ENCODE measurements at places on chromosomes 2 and 18.
A peak's percentile ranks its signal among the peaks of the same experiment; 100 is the strongest.

GRCh38 chr18:26487437-26487836 lies 60.9 kb downstream of the KCTD1 start:
- DNase-seq = no peak

DNA sequence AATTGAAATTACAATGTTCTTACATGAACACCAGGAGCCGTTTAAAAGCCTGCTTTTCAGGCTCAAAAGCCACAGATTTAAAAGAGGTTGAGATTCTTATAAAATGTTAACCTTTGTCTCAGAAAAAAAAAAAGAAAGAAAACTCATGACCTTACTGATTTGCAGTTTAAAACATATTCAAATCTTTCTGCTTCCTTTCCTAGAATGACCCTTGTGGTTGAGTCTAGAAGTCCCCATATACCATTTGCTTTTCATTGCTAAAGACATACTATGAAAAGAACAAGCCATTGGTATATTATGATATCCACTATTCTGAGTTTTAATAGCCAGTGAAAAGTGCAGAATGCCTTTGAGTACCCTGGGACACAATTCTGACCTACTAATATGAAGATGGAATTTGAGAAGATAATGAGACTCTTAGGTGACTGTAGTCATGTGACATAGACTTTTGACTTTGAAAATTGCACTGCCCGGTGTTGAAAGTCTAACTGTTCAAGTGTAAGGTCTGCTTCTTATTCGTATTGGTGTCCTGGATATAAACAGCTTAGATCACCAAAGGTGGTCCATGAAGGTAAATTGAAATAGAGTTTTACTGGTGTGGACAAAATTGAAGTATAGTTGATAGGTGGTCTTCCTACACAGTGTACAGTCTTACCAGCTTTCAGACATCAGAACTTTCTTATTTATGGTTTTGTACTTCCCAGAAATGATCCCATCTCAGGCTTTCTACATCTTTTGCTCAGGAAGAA lies 117.0 kb downstream of the DOCK10 start:
- no peak for DNase-seq

DNA sequence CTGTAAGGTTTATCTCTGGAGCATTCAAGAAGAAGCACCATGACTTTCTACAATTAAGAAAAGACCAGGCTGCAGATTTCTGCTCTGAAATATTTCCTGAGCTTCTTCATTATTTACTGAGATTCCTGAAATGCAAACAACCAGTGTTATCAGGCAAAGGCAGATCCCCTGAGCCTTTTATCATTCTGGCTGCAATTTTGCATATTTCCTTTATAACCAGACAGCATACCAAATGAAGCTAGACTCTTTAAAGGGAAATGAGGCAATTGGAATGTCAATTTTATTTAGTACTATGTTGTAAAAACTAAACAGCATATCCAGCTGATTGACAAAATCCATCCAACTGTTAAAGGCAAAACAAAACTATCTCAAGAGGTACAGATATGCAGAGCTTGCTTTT lies 372.5 kb downstream of the RIT2 start:
- DNase-seq = no peak

DNA sequence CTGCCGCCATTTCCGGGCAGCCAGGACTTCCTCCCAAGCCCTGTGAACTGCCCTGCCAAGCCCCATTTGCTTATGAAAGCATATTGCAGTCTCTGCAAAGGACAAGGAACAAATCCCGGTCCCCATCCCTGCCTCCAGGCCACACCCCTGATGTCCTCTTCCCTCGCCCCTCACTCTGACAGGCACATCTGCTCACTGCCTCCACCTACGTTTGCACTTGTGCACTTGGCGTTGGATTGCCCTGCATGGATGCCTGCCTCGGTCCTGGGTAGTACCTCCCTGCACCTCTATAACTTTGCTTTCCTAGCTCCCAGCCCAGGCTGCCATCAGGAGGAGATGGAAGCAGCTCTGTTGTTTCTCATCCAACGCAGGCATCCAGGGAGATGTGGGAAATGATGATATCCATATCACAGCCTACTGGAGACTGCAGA lies 19.6 kb upstream of the RPL31 start:
- no peak for DNase-seq

GRCh38 chr2:127255721-127256120 lies 35.6 kb upstream of the CYP27C1 start:
- DNase-seq = no peak

- DNase-seq = no peak
These were observed 36.4 kb downstream of the FOXI3 start for GRCh38 chr2:88416016-88416663.

- peak; percentile 38 for DNase-seq
These were observed 37.2 kb upstream of the DNMT3A start for GRCh38 chr2:25378731-25379490.

- no peak for DNase-seq
These were observed 194.0 kb downstream of the LRATD1 start for GRCh38 chr2:14826518-14826917.

DNA sequence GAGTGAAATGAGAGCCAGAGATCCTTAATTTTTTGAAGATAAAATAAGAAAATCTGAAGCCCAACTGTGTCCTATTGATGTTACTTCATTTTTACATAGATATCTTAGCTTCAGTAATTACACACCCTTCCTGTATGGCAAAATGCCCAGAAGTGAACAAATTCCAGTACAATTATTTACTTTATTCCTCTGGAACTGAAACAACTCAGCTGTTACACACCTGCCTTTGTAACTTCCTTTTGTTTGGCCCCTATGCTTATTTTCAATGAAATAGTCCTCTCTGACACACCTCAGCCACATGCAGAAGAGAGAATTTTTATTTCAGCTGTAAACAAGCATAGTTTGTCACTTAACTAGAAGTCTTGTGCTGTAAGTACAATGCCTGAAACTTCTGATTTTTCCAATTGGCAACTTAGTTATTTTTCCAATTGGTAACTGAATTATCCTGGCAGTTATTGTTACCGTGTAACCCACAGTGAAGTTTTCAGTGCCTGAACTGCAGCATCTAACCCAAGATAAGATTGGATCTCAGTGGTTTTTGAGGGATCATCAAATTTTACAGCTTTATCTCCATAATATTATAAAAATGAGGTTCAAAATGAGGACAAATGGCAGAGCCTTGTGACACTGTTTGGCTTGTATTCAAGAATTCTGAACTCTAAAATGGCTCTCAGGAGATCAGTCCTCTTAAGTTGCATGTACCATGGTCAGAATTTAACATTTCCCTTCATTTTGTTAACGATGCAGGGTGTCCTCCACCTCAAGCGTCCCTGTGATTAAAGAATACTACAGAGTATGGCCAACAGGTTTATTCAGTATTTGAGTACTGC lies 82.6 kb downstream of the PKP4 start:
- DNase-seq = no peak

GRCh38 chr2:15049096-15049993 lies 416.8 kb downstream of the LRATD1 start:
- DNase-seq = no peak

GRCh38 chr2:42050703-42051542 lies 3.1 kb downstream of the PKDCC start:
- DNase-seq = no peak

DNA sequence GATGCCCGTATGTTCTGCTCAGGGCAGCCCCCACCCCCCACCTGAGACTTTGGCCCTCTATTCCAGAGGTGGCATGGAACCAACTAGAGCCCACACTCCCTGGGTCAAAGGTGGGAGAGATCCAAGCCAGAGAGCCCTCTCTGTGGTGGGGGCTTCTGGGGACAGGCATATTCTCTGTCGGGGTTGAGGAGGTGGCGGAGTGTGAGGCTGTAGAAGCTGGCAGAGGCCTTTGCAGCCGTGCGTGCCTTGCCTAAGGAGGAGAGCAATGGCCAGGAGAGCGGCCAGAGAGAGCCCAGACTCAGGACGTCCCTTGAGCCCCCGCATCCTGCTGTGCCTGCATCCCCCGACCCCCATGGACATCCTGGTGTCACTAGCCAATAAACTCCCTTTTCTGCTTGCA lies 79.2 kb upstream of the HPCAL1 start:
- DNase-seq = no peak

DNA sequence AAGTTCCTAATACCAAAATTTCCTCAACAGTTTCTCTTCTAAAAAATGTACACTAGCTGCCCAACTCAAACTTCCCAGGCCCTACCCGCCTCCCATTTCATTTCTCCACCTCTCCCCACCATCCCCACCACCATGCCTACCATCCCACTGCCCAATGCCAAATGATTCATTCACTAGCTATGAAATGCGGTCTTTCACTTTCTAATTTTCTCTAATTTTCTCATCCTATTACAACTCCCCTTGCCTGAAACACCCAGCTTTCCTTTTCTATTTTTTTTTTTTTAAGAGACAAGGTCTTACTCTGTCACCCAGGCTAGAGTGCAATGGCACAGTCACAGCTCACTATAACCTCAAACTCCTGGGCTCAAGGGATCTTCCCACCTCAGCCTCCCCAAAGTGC lies 38.4 kb downstream of the KIDINS220 start:
- no peak for DNase-seq

DNA sequence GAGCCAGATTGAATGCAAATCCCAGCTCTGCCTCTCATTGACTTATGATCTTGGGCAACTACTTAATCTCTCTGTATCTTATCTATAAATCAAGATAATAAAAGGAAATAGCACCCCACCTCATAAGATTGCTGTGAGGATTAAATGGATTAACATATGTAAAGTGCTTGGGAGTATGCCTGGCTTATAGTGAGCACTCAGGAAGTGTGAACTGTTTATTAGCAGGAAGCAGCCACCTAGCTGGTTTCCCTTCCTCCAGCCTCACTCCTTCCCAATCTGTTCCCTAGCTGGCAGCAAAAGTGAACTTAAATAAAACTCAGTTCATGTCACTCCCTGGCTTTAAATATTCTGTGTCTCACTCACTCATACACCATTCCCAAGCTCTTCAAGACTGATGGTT lies 526.6 kb upstream of the PKDCC start:
- no peak for DNase-seq

- no peak for DNase-seq
These were observed 120.2 kb upstream of the ZNF516 start for GRCh38 chr18:76615065-76615733.

GRCh38 chr2:183123959-183124221 lies 353 bp upstream of the NUP35 start:
- no peak for DNase-seq

GRCh38 chr2:143530758-143531157 lies 401.5 kb downstream of the ARHGAP15 start:
- DNase-seq = no peak

- no peak for DNase-seq
These were observed 24.5 kb downstream of the UGP2 start for GRCh38 chr2:63866009-63866709.

DNA sequence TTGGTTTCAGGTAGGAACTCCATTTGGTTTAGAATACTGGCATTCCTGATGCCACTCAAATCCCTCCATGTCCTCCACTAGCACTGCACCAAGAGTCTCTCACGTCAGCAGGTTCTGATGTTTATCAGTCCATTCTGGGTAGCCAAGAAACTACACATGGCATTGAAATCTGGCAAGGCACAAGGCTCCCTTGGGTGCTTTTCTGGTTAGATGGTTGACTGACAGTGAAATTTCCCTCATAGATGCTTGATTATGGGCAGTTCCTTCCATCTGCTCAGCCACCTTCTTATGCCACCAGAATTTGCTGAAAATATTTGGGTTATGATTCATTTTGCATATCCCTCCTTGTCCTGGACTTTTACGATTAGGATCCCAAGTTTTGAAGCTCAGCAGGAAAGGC lies 32.6 kb downstream of the EDAR start:
- no peak for DNase-seq

DNA sequence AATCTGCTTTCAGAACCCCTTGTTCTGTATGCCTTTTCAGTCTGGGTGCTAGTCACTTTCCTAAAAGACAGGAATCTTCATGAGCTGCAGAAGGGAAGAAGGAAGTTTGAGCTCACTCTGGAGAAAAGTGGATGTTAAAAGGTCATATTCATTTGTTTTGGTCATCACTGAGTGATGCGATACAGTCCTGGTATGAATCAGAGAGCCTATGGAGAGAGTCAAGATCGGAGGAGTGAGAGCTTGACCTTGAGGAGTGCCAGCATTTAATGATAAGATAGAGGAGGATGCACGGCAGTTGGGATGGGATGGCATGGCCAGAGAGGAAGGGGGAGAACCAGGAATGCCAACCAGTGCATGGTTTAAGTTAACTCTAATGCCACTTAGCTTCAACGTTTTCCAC lies 19.6 kb downstream of the USP39 start:
- DNase-seq = no peak

DNA sequence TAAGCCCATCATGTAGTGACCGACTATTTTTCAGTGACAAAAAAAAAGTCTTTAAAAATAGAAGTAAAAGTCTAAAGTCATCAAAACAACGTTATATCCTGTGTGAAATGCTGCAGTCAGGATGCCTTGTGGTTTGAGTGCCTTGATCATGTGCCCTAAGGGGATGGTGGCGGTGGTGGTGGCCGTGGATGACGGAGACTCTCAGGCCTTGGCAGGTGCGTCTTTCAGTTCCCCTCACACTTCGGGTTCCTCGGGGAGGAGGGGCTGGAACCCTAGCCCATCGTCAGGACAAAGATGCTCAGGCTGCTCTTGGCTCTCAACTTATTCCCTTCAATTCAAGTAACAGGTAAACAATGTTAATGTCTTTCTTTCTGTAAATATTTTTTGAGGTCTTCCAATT lies at the start of gene CD28:
Gene CD28 (plus strand): TSS at position 237 of the 400 bp plus-strand sequence. CDS start 58 bp downstream, at position 295.
- no peak for DNase-seq

- no peak for DNase-seq
These were observed 82.2 kb downstream of the EPAS1 start for GRCh38 chr2:46379213-46380037.

DNA sequence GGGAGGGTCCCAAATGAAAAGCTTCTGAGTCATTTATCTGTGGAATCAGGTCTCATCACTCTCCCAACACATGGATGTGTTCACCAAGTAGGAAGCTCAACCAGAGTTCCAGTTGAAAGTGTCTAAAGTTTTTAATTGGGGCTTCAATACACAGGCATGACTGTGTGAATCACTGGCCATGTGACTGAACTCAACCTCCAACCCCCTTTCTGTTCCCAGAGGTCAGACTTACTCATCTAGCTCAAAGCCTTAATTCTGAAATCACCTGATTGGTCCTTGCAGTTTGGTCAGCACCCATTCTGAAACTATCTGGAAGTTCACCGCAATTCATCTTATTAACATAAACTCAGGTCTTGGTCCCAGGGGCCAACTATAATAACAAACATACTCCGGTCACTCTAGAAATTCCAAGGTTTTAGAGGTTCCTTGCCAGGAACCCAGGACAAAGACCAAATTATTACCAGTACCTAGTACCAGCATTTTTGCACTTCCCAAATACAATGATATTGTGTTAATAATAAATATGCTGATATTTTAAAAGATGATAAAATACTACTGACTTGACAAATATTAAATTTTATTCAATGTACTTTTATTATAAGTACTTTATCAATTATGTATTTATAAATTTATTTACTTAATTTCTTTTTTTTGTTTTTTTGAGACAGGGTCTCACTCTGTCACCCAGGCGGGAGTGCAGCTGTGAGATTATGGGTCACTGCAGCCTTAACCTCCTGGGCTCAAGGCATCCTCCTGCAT lies 10.7 kb upstream of the RBM45 start:
- DNase-seq = no peak

DNA sequence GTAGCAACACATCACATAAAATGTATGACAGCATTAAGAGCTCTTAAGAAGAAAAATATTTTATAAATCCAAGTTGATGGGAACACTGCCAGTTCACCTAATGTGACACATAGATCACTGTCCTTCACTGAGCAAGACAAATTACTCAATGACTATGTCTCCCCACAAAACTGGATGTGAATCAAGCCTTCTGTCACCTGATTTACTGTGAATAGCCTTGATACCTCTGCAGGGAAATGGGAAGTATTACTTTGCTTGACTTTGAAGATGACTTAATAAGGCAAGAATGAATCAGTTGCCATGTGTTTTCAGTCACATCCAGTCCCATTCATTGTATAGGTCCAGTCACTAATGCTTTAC lies 94.6 kb downstream of the NYAP2 start:
- no peak for DNase-seq
